ENCODE measurements at places on chromosomes 3 and 15. TPM values are rescaled to one million over a fixed set of nuclear protein-coding genes. Genes with fewer than 3 reads are reported as not detected.

SERPINI2 gene
- total RNA-seq = not detected

- DNase-seq = no peak
- H3K4me3 ChIP-seq = no peak overlapping the region
- no peaks in the 10 kb centered on the region for H3K36me3 ChIP-seq
- H3K4me1 ChIP-seq = peaks cover 8% of the 10 kb centered on the region
Measured at GRCh38 chr3:114711321-114711886, 417.6 kb downstream of the TIGIT start.

UACA gene
- 26.7 TPM for total RNA-seq

GRCh38 chr15:97915261-97915660, 45.2 kb upstream of the ARRDC4 start:
- H3K4me3 ChIP-seq = no peak overlapping the region
- no peak overlapping the region for H3K27ac ChIP-seq

DNA sequence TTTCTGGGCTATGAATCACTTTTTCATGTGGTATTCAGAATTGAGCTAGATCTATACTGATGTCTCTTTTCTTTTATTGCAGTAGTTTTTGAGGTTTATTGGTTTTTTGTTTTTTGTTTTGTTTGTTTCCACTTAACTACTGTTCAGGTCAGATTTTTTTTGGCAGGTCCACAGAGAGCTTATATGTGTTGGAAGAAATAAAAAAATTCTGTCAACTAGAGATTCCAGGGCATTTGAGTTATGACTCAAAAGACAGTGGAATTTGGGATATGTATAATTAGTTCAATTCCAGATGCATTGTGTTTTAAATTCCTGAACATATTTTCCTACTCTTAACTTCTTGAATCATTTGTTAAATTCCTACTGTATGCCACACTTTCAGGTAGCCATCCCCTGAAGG, 727.2 kb downstream of the SI start:
- no peaks in the 10 kb centered on the region for H3K27me3 ChIP-seq
- H3K36me3 ChIP-seq = no peaks in the 10 kb centered on the region
- H3K4me3 ChIP-seq = no peak overlapping the region
- no peak for DNase-seq

DNA sequence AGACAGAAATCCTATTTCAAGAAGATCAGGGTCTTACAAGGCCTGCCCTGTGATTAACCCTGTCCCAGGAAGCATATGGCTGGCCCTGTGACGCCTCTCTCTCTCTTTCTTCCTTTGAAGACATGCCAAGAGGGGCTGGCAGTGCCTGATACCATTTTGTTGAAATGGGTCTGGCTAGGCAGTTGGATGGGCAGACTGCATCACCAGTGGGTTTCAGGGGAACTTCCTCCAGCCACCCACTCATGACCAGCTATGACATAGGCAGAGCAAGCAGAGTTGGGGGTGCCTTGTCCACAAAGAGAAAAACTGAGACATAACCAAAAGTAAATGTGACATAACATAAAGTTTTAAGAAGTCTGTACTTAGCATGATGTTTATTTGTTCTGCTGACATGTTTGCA, 31.4 kb upstream of the MANF start:
- H3K27ac ChIP-seq = no peak overlapping the region
- H3K27me3 ChIP-seq = 0 out of 2 replicates have a peak, but pooled peaks cover 10% of the 10 kb centered on the region
- DNase-seq = no peak
- H3K4me1 ChIP-seq = no peaks in the 10 kb centered on the region

DNA sequence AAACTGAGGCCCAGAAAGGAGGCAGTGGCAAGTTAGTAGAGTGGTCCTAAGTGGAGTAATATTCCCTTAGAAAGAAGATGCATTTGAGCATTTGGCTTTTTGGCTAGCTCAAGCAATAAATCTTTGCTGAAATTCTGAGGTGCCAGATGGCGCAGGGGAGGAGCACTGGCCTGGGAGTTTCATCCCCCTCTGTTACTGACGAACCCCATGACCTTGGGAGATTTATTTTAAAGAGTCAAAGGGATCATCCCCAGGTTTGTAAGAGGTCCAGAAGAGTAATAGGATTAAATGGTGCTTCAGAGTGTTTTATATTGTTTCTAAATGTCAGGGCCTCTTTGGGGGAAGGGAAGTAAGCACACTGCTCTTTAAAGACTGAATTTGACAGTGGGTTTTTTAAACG, 85.1 kb upstream of the PIAS1 start:
- no peak overlapping the region for H3K27ac ChIP-seq
- DNase-seq = no peak
- H3K27me3 ChIP-seq = no peaks in the 10 kb centered on the region
- no peak overlapping the region for H3K4me3 ChIP-seq
- H3K36me3 ChIP-seq = no peaks in the 10 kb centered on the region

MESP2 gene
- 1.3 TPM for total RNA-seq

GRCh38 chr3:176687754-176688153, 509.5 kb downstream of the TBL1XR1 start:
- H3K36me3 ChIP-seq = no peaks in the 10 kb centered on the region
- H3K4me1 ChIP-seq = no peaks in the 10 kb centered on the region
- H3K27me3 ChIP-seq = no peaks in the 10 kb centered on the region
- peak overlapping the region; percentile 47 for H3K27ac ChIP-seq

SLC7A14 gene
- not detected for total RNA-seq

DNA sequence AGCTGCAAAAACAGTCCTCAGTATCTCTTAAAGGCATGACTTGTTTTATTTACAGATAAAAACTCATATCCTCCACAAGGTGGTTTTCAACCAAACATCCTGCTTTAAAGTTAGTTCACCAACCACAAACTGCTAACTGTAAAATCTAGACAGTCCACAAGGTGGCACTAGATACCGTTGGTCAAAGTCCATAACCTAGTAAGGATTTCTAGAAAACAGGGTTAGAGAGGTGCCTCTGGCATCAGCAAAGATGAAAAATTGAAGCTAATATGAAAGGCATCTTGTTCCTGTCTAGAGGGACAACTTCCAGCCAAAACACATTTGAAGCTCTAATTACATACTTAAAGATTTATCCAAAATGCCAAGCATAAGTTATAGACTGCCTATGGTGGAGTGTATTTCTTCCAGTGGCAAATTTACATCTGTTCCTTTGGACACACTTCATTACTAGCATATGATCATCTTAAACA, 56.0 kb downstream of the ZMAT3 start:
- H3K4me1 ChIP-seq = peaks cover 4% of the 10 kb centered on the region
- H3K4me3 ChIP-seq = no peak overlapping the region

GOLGA6A gene
- total RNA-seq = not detected

All from PC-3 (cell line).